ENCODE measurements at places on chromosomes 7 and 10. TPM values are rescaled to one million over a fixed set of nuclear protein-coding genes. Genes with fewer than 3 reads are reported as not detected.

Gene HOXA1
- total RNA-seq: 3.0 TPM

Gene MRLN
- not detected for total RNA-seq

Gene PHKG1
- 0.48 TPM for total RNA-seq

Gene UNC5B
- total RNA-seq: 3.3 TPM

Gene CDNF
- 1.3 TPM for total RNA-seq

Gene GCK
- total RNA-seq: not detected

Gene HOXA9
- total RNA-seq: 0.52 TPM

Gene MRC1
- 0.03 TPM for total RNA-seq

Gene KNDC1
- 1.4 TPM for total RNA-seq

Gene HYAL4
- not detected for total RNA-seq

Gene PALD1
- 6.2 TPM for total RNA-seq

Gene CUZD1
- 1.4 TPM for total RNA-seq

Gene AKR1D1
- total RNA-seq: not detected

Gene SERPINE1
- total RNA-seq: 1,778 TPM

Gene DYNC1I1
- total RNA-seq: 0.15 TPM

Gene GIMAP6
- total RNA-seq: not detected

Gene C10orf67
- total RNA-seq: not detected

Gene BET1
- 21.3 TPM for total RNA-seq

Gene GOLGA7B
- 3.8 TPM for total RNA-seq

Gene SPDYE6
- total RNA-seq: not detected

Gene PNLIPRP3
- total RNA-seq: not detected

Gene BTRC
- 10.7 TPM for total RNA-seq

Gene WEE2
- not detected for total RNA-seq

Gene CLDN12
- total RNA-seq: 24.9 TPM

Gene NDUFB8
- 284 TPM for total RNA-seq

Gene FBH1
- total RNA-seq: 43.2 TPM

Gene MDH2
- total RNA-seq: 390 TPM

Gene ZNF425
- 1.4 TPM for total RNA-seq

Gene AOAH
- total RNA-seq: 0.15 TPM

Gene GNG11
- total RNA-seq: 32.1 TPM

Gene TMEM270
- 0.13 TPM for total RNA-seq

Gene HPS6
- total RNA-seq: 38.3 TPM

Gene FAM25G
- 1.5 TPM for total RNA-seq
